ENCODE measurements at places on chromosomes 13 and 19.

DNA sequence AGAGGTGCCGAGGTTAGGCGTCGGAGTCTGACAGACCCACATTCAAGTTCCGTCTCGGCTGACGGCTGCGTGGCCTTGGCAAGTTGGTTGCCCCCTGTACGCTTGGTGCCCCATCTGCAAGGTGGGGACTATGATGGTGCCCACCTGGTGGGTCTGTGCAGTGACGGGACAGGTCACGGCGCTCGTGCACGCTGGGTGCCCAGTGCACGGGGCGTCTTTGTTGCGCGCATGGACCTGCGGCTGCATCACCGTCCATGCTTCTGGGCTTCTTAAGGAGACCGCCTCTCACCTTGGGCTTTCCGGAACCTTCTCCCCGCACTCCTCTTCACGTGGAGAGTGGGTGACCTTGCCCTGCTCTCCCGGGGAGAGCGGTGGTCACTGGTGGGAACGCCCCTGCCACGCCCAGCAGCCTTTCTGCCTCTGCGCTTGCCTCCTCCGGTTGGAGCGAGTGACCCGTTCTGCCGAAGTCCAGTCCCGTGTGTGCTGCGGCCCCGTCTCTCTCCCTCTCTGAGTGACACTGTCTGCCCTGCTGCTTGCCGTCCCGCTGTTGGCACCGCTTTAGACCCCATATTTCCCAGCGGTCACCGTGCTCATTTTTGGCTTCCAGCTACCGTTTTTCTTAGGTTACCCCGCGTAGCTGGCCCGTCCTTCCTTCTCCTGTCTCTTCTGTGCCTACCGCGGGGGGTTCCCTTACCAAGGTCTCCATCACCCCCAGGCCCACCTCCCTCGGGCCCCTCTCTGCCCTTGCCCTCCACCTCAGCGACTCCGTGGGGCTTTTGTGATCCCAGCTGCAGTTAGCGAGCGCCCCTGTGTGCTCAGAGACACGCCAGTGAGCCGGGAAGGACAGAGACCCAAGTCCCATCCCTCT is 6.4 kb downstream of the ATP11A start:
- DNase-seq = no peak

DNA sequence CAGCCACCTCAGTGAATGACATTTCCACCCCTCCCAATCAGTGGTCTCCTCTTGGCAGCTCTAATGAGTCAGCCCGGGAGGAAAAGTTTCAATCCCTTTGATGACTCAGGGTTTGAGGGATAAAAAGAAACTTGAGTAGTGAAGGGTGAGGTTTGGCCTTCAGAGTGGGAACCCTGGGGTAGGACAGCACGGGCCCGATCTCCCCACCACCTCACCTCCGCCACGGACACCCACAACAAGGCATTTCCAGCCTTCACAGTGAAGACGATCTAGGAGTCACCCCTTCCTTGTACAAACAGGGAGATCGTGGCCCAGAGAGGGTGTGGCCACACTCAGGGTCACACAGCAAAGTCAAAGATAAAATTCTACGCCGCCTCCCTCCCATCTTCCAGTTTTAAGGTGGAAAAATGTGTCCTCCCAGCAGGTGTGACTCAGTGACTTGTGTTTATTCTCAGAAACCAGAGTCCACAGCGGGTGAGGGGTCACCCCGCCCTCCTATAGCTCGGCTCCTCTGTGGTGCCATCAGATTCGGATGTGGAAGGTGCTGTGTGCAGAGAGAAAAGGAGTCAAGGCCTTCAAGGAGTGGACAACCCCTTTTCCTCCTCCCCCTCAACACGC is 12.3 kb downstream of the CIB3 start:
- no peak for DNase-seq

DNA sequence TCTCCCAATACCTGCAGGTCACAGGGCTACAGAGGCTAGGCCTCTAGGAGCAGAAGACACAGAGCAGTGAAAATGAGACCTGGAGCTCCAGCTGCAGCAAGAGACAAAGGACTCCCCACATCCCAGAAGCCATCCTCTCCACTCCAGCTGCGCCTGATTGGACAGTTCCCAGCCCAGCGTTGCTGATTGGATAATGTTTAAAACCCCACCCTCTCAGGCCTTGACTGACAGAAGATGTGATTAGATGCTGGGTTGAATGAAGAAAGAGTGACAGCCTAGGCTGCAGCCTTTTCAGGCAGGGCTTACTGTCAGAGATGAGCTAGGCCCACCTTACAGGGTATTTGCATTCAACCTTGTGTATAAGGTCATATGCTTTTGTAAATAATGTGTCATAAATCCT is 59.4 kb downstream of the ZNF708 start:
- DNase-seq = no peak

DNA sequence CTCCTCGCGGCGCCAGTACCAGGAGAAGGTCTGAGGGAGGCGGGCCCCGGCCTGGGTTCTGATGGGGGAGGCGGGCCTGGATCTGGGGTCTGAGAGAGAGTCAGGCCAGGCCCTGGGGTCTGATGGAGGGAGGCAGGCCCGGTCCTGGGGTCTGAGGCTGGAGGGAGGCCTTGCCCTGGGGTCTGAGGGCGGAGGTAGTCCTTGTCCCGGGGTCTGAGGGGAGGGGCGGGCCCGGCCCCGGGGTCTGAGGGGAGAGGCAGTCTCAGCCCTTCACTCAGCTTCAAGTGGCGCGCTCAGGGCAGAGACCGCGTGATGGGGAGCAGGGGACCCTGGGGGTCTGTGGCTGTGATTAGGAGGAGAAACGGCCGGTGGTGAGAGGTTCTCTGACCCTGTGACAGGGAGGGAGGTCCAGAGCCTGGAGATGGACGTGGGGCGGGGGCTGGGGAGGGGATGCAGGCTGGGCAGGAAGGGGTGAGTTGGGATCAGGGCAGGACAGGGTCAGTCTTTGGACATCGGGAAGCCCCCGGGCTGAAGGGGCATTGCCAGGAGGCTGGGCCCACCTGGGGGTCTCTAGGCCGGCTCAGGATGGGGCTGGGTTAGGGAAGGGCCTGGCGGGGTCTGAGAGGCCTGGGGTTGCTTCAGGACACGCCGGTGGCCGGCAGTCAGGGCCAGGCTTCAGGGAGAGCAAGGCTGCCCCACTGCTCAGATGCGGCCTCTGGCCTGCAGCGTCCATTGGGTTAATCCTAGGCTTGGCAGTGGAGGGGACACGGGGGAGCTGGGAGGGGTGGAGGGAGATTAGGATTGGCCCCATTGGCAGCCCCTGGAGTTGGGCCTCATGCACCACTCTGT is 18.7 kb downstream of the HCN2 start:
- DNase-seq = no peak

- DNase-seq = no peak
These were observed 9.0 kb upstream of the CIRBP start for GRCh38 chr19:1259876-1260748.
